ENCODE measurements at places on chromosomes 11 and 22.

DNA sequence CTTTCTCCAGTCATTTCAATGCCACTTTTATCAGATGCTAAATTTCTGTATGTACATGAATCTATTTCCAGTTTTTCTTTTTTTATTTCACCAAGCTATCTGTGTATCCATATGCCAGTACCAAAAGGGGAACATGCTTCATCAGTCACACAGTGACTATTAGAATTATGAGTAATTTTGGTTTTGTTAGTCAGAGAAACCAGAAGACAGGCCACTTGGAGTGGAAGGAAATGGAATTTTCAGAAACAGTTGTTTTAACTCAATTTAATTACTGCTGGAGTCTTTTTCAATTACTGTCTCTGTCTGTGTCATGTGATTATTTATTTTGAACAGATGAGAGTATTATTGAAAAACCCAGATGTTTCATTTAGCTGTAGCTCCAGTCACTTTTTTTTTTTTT is 84.6 kb upstream of the ANO3 start:
- DNase-seq, result no peak

DNA sequence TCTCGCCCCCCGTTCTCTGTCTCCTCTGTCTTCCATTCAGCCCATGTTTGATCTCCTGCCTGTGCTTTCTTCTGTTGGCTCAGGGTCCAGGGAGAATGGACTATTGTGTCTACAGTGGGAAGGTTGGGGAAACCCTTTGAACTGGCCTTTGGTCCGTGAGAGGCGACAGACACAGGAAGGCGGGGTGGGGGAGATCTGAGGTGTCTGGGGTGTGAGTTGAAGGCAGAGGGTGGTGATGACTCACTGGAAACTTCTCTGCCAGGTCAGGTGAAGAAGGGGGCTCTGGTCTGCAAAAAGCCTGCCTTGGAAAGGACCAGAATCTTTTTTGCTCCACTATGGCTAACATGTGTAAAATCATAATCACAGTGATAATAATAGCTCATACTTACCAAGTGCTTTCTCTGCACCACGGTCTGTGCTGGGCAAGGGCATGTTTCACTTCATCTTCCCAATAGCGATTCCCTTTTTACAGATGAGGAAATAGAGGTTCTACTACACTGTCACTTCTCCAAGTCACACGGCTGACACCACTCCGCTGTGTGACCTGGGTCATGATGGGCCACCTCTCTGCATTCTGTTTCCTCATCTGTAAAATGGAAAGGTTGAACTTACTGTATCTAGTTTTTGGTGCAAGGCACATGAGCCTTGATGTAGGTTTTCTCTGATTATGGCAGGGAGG is 99.8 kb upstream of the ALX4 start:
- no peak for DNase-seq

DNA sequence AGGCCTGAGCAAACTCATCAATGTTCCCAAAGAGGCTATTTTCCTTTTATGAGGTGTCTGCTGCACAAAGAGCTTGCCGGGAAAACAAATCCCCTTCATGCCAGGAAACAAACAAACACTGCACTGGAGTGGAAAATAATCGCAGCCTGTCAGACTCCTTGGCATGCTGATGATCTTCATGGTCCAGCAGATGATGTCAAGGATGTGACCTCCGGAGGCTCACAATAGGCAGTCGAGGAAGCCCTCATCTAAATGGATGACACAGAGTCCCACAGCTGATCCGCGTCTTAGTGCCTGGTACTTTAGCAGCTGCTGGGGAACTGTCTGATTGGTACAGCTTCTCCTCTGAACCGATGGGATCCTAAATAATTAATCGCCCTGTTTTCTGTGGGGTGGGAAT is 187.6 kb downstream of the TENM4 start:
- no peak for DNase-seq

- DNase-seq, result no peak
Observed at GRCh38 chr11:76288166-76288980, 82.1 kb upstream of the WNT11 start.

DNA sequence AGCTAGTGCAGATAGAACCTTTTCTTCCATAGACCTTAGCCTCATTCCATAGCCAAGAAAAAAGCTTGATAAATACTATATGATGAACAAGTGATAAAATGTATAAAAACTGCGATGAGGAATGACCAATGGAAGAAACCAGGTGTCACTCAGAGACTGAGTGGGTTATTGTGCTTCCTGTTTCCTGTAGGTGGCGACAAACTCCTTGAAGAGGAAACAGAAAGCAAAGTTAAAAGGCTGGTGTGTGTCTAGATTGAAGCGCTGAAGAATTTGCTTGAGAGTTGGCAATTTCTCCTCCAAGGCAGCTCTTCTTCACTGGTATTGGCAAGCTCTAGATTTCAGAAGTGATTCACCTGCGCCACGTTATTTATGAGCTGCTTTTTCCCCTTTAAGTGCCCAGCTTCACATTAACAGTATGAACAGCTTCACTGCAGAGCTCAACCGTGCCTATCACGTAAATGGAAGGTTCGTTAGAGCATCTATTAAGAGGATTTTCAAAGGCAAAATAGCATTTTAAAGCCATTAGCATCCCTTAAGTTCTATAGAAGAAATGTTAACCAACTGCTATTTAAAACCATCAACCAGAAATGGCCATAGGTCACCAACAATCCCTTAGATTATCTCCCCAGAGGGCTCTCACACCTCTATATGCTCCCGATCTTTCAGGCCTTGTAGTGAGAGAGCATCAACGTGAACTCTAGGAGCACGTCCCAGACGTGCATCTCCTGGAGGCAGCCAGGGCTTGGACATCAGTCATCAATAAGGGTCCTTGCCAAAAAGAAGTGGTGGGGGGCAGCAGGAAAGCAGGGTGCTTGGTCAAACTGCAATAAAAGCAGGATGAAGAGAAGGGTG is 179.4 kb downstream of the CADM1 start:
- no peak for DNase-seq

DNA sequence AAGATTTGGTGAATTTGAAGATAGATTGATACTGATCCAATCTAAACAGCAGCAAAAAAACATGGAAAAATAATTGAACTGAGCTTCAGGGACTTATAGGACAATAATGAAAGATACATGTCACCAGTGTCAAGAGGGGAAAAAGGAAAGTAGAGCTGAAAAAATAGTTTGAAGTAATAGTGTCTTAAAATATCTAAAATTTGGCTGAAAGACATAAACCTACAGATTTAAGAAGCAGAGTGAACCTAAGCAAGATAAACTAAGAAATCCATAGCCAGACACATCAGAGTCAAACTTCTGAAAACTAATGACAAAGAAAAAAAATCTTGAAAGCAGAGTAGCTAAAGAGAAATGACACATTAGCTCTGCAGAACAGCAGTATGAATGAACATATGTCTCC is 67.7 kb downstream of the TRIM44 start:
- DNase-seq, result no peak

DNA sequence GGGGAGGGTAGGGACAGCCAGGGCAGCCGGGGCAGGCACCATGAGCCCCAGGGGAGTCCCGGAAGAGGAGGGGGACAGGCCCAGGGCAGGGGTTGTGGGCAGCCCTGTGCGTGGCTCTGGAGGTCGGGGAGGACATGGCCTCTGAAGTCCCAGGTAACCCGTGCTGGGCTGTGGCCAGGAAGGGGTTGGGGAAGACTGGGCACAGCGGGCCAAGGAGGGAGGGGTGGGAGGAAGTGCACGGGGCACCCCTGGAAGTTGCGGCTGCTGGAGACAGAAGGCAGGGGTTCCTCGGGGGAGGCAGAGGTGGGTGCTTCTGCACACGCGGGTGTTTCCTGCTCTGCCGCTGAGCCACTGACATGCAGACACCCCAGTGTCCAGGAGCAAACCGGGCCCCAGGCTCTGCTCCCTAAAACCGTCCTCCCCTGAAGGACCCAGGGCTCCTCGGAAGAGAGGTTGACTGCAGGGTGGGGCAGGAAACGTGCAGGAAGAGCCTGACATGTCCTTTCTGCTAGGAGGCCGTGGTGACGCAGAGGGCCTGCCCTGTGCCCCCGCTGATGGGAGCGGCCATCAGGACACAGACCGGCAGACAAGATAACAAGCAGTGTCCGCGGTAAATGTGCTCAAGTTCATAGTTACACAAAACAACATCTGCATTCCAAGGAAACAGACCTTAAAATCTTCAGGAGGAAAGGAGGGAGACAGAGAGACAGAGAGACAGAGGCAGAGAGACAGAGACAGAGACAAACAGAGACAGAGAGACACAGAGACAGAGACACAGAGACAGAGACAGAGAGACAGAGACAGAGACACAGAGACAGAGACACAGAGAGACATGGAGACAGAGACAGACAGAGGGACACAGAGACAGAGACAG is 5.7 kb downstream of the TNNI2 start:
- no peak for DNase-seq

DNA sequence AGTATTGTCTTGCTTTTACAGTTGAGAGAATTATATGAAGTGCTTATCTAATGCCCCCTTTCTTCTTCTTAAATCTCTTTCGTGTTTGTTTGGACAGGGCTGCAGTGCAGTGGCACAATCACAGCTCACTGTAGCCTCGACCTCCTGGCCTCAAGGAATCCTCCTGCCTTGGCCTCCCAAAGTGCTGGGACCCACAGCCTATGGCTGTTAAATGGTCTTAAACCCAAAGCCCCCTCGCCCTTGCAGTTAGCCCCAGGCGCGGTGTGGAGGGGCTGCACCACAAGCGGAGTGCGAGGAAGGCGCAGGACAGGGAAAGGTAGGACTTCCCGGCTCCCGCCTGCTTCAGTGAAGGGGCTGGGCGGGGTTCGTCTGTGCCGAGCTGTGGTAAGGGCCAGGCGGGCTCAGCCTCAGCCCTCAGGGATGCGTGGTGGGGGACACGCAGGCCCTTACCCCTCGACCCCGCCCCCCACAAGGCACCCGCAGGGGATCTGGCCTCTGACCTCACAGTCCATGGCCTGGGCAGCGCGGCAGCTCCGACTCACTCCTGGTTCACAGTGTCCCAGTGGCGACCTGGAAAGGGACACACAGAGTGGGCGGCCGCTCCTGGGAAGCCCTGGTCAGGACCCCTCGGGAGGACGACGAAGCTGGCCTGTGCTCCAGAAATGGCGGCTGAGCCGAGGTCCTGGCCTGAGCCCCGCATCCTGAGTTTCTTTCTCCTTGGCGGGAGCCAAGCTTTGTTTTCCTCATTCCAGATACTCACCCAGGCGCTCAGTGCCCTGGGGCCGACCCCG is 24.5 kb downstream of the BID start:
- DNase-seq, result no peak

DNA sequence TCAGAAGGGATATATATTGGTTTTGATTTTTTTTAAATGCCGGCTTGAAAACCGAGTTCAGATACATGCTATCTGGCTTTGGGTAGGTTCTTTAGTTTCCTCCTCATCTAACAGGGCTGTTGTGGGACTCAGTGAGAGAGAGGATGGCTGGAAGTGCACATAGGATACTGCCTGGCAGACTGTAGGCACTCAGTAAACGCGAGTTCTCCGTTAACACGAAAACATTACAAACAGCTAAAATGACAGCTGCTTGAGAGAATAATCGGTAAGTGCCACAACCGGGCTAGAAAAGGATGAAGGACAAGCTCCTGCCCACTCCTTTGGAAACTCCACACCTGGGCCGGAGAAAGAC is 369 bp downstream of the XRRA1 start:
- DNase-seq, result no peak

DNA sequence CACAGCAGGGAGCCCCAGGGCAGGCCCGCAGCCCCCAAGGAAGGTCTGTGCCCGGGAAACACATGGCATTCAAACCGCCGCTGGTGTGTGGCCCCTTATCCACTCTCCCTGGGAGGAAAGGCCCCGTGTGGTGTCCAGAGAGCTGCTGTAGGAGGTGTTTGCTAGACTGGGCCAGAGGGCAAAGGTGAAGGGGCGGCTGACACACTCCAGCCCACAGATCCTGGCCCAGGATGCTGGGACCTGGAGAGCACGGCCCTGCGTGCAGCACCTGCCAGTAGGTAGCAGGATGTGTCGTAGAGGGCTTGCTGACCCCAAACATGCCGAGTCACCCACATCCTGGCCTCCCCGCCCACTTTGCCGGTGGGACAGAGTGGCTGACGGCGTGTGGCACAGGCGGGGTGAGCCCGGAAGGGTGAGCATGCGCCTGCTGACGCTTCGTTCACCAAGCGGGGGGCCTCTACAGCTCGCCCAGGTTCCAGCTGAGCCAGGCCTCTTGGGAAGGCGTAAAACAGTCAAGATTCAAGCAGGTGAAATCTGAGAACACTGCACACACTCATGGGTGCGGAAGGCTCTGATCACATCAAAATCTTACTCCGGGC is 11.0 kb downstream of the OSBPL5 start:
- DNase-seq, result no peak

GRCh38 chr11:11740836-11741235 is 100.9 kb upstream of the USP47 start:
- DNase-seq, result no peak

DNA sequence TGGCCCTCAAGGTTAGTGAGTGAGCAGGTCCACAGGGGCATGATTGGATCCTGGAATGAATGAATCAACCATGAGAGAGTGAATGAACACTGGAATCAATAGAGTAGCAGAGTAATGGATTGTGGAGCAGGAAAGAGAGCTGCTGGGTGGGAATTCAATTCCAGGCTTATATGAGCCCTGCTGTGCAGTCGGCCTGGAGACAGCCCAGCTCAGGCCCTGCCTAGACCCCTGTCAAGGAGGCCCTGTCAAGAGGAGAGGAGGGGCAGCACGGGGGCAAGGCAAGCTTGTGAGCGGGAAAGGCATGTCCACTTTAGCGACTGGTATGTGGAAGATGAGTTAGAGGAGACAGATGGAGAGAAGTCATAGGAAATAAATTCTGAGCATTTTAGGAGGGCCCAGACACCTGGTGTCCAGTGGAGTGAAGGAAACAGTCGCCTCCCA is 1.3 kb upstream of the FOLR1 start:
- no peak for DNase-seq

GRCh38 chr11:61477126-61477525 is 31.4 kb upstream of the LRRC10B start:
- DNase-seq, result no peak

- DNase-seq, result no peak
Observed at GRCh38 chr11:93020248-93021046, 51.0 kb downstream of the MTNR1B start.

Data from thoracic aorta (tissue), 2 donors.